Testis (tissue), 5 donors: ENCODE measurements at places on chromosomes 2 and 18. TPM values are rescaled to one million over a fixed set of nuclear protein-coding genes. Genes with fewer than 3 reads are reported as not detected.

Gene SNORC
- 7.3 TPM for polyA plus RNA-seq

DNA sequence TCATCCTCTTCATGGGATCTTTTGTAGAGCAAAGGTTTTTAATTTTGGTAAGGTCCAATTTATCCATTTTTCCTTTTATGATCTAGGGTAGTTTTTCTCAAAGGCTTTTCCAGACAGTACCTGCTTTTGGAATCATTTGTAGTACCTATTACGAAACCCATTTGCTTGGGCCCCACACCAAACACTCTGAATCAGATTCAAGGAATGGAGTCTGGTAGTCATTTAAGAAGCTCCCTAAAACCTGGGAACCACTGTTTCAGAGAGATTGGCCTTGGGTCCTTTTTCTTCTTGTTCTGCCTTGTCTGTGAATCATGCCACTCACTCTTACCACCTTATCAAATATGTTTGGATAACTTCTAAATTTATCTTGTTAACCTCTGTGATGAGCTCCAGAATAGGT lies 40.3 kb downstream of the OSBPL6 start:
- no peak for DNase-seq

DNA sequence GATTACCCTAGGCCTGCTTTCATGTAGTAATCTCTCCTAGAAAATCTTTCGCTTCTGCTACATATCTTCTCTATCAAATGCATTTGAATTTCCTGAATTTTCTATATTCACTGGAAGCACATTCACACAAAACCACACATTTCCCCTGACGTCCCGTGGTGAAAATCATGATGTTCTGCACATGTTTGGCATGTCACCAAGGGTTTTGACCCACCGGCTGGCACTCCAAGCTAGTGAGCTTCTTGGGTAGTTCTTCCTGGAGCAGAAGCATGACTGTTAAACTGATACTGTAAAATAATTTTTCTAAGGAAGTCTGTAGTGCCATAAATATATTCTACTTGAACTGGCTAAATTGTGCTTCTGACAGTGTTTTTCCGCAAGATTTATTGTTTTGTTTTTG lies 510.1 kb upstream of the SLC8A1 start:
- DNase-seq = no peak

GRCh38 chr18:61635901-61636528 lies 256.8 kb downstream of the RNF152 start:
- peak; percentile 72 for DNase-seq

GRCh38 chr2:148177559-148177958 lies 156.7 kb downstream of the MBD5 start:
- DNase-seq = no peak

DNA sequence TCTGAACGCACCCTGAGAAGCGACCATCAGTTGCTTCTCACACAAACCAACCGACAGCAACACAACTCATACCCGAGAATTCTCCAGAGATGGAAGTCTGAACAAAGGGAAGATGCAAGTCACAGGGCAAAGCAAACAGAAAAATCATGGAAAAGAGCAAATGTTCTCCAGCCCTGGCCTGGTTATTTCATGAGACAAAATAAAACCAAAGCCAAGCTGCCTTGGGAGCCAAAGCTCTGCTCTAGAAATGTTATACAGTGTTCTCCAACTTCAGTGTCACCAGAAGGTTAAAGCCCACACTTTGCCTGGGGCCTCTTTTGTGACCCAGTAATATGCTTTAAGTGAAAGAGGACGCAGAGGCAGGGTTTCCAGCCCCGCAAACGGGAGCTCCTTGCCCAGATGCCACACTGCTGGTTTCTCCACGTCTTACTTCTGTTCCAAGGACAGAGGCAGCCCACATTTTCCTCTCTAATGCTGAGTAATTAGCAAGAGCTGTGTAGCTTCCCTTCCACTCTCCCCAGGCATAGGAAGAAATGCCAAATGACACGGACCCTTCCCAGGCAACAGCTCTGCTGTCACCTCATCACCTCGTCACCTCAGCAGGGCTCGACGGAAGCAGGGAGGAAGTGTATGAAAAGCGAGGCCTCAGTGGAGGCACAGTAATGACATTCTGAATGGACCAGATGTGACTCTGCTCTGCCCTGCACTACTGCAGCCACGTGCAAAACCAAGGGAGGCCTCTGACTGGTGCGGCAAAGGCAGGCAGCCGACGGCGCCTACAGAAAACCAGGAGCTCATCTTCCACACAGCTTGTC lies 64.7 kb downstream of the FBXO15 start:
- DNase-seq = no peak

Gene MC5R
- polyA plus RNA-seq = not detected

GRCh38 chr2:132662732-132663131 lies 7.3 kb downstream of the LYPD1 start:
- no peak for DNase-seq

Gene STEAP3
- polyA plus RNA-seq = 5.6 TPM

DNA sequence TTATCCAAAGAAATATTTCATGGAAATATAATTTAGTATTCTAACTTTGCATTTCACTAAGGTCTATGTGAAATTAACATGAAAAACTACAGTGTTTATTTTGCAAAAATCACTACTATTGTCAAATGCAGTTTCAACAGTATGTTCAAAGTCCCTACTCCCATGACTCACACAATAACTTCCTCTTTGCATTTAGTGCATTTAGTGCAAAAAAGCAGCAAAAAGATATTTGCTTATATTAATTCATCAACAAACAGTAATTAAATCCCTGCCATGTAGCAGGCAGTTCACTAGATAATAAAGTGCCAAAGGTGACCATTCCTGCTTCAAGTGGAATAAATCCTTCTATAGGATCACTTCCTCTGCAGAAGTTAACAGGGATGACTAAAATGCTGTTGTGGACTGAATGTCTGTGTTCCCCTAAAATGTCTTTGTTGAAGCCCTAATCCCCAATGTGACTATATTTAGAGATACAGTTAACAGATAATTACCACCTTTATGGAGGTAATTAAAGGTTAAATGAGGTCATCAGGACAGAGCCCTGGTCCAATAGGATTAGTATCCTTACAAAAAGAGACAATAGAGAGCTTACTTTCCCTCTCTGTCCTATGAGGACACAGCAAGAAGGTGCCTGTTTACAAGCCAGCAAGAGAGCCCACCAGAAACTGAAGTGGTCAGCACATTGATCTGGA lies 61.7 kb downstream of the STK39 start:
- DNase-seq = no peak

DNA sequence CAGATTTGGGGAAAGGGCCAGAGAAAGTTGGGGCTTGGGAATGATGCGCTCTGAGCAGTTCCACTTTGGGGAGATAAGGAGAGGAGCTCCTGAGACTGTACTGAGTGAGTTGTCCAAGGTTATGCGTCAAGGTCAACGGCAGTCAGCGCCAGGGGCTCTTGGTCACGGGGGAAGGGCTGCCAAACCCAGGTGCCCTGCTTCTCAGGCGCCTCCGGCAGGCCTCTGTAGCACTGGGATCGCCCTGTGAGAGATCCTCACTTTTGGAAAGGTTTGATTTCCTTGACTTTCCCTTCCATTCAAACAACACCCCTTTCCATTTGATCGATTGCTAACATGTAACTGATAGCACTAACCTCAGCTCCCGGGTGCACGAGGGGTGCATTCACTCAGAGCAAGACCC lies 136.5 kb upstream of the SOX11 start:
- DNase-seq = no peak

DNA sequence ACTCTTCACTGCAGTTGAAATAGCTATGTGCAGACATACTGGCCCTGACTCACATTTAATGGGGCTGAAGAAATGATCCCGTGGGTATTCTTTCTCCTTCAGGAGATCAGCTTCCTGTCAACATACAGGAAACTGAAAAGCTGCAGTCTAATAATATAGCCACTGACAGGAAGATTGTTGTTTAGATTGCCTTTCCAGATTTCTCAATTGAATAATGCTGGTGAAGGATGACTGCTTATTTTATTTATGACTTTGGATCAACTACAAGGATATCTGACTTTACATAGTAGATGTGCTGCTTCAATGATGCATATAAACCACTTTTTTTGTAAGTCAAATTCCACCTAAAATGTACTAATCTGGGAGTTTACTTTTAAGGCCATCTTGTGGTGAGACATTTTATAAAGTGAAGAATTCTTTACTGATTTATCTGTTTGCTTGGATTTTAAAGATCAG lies 93.4 kb upstream of the MAP4K3 start:
- no peak for DNase-seq
